ENCODE measurements at places on chromosomes 3 and 15.
A peak's percentile ranks its signal among the peaks of the same experiment; 100 is the strongest.

GRCh38 chr3:142975316-142975995 lies 12.0 kb upstream of the PAQR9 start:
- no peak for DNase-seq

- DNase-seq = no peak
Observed at GRCh38 chr15:48566668-48567067, 78.8 kb downstream of the FBN1 start.

- DNase-seq = no peak
Observed at GRCh38 chr3:173659972-173660371, 262.4 kb downstream of the NLGN1 start.

DNA sequence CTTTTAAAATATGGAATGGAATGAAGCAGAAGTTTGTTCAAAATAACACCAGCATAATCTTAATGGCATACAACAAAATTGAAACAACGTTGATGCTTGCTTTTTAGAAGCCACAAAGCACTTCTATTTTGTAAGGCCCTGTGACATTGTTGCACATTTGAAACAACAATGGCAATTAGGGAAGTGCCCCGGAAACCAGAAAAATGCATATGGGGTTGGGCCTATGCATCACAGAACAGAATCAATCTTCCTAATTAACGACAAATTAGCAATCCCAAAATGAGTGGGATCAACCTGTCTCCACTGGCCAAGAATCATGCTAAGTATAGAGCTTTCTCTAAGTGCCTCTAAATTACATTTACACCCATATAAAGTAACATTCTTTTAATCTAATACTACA lies 168.9 kb downstream of the MEIS2 start:
- no peak for DNase-seq

DNA sequence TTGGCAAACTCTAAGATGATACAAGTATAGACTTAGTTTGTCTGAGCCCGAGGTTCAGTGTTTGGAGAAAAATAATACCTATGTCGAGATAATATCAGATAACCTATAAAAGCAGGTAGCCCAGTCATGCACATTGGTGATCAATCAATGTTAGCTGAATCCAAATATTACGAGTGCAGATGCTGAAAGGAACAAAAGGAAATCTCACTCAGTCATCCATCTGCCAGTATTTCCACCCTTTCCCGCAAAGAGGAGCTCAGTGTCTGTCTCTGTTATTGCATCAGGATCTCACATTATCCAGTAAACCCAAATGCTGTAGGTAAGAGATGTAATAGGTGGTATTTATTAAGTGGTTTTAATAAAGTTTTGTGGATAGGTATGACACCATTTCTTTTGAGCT lies 251.2 kb upstream of the CTDSPL start:
- no peak for DNase-seq

GRCh38 chr3:66747696-66748095 lies 246.9 kb upstream of the LRIG1 start:
- peak; percentile 53 for DNase-seq

GRCh38 chr3:188830893-188831292 lies 340.9 kb upstream of the TPRG1 start:
- DNase-seq = no peak

DNA sequence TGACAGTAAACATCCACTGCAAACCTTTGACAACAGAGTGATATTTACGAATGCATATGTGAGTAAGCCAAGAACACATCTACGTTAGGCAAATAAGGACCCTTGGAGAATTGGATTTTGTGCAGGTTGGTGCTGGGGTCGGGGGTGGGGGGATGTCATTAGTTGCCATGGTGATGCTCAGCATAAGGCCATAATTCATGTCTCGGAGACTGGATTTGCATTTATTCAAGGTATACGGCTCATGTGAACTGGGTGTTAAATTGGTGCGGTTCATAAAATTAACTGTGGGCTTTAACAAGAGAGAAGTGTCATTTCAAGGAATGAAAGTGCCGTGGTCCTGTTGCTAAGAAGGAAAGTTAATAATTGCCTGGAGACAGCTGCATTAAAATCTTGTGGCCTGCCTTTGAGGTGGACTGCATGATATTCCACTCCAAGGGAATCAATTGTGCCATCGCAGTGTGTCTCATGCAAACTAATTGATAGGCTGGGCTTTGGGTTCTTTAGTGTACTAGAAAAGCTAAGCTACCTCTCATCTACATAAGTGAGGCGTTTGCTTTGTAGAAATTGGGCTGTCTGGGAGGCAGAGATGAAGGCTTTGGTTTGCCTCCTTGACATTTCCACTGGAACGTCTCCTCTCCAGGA lies 228.9 kb upstream of the FEZF2 start:
- DNase-seq = no peak

DNA sequence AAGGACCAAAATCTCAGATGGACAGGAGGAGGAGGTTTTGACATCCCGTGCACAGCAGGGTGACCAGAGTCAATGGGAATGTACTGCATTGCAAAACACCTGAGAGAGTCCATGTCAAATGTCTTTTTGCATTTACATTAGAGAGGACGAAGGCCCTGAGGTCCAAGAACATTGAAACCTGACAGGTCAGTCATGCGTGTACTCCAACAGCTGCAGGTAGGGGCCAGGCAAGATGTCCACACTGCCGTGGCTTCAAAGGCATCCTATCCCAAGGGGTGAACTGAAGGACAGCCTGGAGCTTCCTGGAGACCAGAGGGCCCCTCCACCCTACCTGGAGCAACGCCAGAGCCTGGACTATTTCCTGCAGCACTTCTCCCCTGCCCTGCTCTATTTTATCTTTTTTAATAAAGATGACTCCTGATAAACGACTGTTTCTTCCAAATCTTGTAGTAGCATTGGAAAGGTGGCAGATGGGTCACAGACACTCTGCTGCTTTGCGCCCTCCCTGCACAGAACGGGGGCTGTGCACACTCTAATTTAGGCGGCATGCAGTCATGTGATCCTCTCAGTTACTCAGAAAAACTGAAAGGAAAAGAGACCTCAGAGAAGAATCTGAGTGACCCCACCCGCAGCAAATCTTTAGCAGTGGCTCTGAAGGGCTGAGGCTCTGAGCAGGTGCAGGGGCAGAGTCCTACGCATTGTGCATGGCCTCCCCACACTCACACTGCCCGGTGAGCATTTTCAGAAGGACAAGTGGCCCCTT lies 68.2 kb downstream of the HMCES start:
- no peak for DNase-seq

GRCh38 chr3:160450846-160451245 lies 1.3 kb upstream of the TRIM59 start:
- DNase-seq = peak; percentile 54

GRCh38 chr3:136734382-136735070 lies 17.7 kb downstream of the STAG1 start:
- DNase-seq = no peak

- peak; percentile 54 for DNase-seq
Observed at GRCh38 chr3:185280572-185281365, 26.9 kb upstream of the EHHADH start.

GRCh38 chr15:27865323-27865922 lies 233.7 kb downstream of the OCA2 start:
- no peak for DNase-seq

DNA sequence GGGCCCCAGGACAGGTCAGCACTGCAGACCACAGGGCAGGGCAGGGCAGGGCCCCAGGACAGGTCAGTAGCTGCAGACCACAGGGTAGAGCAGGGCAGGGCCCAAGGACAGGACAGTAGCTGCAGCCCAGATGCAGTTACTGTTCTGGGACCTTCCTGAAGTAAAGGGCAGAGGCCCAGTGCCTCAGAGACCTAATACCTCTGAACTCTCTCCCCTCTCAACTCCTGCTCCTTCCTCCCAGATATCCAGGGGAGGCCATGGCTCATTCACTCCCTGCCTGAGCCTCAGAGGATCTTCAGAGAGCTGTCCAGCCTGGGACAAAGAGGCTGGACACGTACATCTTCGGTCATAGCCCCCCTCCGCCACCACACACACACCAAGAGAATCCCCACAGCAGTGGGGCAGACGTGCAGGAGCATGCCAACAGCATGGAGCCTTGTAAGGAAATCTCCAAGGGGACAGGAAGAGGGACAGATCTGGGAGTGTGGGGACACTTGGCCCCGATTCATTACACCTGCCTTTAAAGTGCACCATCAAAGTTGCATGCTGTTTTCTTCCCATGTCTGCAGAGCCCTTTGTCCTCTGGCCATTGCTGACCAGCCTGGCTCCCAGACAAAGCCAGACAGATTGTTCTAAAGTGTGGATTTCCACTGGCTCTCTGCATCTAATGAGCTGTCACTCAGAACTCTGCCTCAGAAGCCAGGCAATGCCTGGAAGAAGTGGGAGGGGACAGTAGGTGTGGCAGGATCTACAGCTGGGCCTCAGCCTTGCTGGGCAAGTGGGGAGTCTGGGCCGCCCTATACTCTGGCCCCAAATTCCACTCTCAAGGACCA lies 24.2 kb upstream of the BUB1B start:
- no peak for DNase-seq

DNA sequence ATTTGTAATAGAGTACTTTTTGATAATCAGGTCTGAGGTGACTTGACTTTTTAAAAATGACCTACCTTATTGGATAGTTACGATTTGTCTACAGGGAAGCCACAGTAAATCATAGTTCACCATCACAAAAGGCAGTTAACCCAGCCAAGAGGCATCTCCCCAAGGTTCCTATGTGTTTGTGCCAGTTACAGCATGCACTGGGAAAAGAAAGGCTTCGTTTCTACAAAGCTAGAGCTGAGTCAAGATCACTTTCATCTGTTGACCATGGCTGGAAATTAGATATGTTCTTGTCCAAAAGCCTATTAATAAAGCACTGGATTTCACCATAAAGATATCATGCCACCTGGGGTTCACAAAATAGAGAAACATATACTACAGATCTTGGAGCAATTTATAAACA lies 139.9 kb downstream of the GREM1 start:
- no peak for DNase-seq

DNA sequence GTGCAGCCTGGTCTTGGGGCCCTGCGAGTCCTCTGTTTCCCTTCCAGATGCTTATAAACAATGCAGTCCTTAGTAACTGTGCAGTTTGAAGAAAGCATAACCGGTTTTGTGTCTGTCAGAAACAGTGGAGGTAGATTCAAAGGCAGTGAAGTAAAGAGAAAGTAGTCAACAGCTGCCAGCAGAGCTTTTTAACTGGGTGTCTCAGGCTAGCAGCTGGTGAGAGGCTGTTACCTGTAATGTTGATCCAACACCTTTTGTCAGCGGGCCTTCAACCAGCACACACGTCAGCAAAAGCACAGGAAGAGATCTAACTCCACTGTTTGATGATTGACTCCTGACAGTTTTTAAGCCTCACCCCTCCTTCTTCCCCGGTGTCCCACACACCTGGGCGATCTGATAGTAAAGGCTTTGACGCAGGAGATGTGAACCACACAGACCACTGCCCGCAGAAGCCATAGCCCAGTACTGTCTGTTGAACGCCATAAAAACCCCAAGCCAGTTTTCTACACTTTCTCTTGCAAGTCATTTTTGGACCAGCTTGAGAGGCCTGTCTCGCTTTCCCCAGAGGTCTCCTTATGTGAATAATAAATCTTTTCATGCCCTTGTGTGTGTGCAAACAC lies 178.0 kb downstream of the FMN1 start:
- DNase-seq = no peak

DNA sequence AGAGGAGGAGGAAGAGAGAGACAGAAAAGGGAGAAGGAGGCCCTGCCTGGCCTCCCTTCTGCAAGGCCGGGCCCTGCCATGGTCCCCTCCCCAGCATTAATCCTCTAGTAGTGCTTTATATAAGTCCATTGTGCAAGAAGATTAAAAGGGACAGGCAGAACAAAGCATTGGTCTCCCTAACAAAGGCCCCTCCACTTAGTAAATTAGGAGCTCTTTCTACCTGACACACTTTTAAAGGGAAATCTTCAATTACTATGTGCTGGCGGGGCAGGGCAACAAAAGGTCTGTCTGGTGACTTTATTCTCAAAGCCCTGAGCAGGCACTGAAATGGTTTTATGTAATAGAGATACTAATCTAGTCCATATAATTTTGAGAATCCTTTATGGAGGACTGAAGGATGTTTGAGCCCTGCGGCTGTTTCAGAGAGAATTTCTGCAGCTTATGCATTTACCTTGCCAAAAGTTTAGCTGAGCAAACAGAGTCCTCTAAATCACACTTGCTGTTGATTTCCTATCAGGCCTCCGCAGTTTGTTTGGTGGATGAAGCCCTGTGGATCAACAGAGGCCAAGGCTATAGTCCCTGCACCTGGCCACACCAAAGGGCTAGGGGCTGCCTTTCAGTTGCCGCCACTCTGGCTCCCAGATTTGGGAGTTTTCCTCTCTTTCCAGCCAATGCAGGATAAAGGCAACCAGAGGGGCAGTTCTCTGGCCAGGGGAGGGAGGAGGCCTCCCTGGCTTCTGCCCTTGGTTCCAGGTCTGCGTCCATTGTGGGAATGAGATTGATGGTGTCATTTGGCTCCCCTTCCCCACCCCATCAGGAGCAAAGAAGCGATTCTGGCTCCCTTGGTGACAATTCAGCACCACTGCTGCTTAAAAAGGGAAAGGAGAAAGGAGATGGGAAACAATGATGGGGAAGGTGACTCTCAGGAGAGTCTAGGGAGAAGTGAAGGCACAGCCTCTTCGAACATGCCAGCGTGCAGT lies 148.0 kb downstream of the MEGF11 start:
- DNase-seq = no peak

- DNase-seq = no peak
Observed at GRCh38 chr15:55589287-55589686, 1.1 kb upstream of the PYGO1 start.

DNA sequence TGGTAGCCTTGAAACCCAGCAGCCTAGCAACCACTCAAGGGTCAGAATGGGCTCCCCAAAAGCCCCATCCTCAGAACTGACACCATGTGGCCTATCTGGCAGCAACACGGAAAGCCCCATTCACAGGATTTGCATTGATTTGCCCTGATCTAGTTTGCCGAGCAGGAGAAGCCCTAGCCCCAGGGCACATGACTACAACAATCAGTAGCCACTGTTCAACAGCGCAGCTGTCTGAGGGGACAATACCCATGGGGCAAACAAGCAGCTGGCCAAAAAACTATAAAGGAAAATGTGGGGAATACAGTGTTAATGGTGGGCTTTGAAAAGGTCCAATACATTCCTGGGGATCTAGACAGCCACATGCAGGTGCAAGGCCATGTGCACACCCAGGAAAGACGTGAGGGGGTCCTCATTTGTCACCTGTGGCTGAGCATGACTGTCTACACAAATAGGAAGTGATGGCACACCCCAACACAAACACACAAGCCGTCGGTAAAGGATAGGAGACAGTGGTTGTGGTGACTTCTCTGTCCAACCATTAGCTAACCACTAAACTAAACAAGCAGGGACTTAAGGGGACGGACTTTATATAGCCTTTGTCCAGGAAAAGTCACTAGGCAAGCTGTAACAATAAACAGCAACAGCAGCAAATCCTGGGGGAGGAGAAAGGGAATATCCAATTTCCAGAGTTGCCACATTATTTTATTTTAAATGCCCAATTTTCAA lies 113.7 kb downstream of the LRIG1 start:
- DNase-seq = no peak

GRCh38 chr15:56934269-56934668 lies 15.8 kb downstream of the TCF12 start:
- no peak for DNase-seq

DNA sequence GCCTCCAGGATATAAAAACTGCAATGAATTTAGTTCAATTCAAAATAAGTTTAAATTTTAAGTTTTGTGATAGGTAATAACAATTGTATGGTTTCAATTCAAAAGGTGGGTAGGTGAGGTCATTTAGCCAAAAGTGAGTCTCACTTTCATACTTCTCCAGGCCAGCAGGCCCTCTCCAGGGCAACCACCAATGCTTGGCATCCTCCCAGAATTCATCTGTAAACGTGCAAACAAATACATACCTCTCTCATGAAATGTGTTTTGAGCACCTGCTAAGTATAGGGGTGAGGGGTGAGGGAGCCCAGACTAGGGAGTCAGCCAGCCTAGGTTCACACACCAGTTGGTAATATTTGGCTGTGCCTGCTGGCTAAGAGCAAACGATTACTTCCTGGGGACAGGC lies 22.0 kb upstream of the RBSN start:
- no peak for DNase-seq
